ENCODE measurements at places on chromosomes 6 and 20.

DNA sequence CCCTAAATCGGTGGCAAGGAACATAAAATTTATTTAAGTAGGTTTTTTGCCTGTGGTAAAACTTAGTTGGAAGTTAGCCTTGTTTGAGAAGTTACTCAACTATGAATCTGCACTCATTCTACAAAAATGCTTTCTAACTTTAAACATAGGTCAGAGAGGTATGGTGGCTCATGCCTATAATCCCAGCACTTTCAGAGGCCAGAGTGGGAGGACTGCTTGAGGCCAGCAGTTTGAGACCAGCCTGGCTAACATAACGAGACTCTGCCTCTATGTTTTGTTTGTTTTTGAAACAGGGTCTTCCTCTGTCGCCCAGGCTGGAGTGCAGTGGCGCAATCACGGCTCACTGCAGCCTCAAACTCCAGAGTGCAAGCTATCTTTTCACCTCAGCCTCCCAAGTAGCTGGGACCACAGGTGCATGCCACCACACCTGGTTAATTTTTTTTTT is 16.2 kb downstream of the USP49 start:
- peak; percentile 53 for DNase-seq

- no peak for DNase-seq
Observed at GRCh38 chr6:33189625-33190448, 2.4 kb downstream of the COL11A2 start.

GRCh38 chr20:57678340-57678739 is 31.5 kb downstream of the PMEPA1 start:
- no peak for DNase-seq

- no peak for DNase-seq
Observed at GRCh38 chr6:82739303-82739702, 326.3 kb downstream of the UBE3D start.

DNA sequence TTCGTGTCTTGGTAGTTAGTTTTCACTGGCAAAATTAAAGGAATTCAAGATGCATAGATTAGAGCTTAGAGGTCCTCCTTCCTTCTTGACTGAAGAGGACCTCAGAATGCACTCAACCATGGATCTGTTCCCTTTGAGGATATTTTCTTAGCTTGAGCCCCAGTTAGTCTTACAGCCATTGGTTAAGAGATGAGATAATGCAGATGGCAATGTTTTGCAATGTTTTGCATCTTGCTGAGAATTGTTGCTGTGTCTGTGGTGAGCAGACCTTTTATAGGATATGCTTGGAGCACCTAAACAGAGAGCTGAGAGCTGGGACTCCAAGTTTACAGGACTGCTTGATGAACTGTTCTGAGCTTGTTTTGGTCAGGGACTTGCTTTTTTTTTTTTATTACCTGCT is 107.5 kb downstream of the TMEM170B start:
- DNase-seq, result peak; percentile 36

DNA sequence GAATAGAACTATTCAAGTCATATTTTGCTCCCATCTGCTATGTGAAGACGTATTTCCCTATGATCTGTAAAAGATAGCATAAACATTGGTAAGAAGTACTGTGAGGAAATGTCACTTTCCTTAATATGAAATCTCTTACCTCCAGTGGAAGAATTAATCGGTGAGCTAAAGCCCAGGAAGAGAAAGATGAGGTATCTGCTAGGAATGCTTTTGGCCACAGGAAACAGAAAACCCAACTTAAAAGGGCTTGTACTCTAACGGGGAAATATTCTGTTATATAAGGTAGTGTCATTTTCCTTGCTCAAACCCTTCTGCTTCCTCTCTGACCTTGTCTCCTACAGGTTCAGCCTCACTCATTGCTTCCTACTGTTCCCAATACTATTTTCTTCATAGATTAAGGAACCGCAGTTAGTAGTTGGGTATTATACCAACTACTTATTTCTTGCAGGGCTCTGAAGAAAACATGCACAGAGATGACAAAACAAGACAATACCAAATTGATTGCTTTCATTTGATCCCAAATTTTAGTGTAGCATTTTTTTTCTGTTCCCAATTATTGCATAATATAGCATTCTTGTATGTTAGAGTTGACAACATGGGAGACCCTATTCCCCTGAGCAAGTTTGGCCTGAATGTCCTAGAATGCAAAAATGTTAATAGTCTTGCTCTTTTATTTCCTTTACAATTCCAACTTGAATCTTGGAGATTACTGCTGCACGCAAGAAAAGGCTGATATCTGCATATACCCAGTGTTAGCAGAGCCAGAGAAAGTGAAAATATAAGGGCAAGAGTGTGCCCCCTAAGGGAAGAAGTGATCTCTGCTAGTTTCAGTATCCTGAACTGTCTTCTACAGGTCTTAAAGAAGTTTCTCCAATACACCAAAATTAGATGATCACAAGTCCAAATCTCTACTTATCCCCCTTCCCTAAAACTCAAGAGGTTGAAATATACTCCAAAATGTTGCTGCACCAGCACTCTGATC is 65.3 kb downstream of the AFG1L start:
- peak; percentile 65 for DNase-seq

GRCh38 chr6:147991961-147992360 is 350.7 kb upstream of the SASH1 start:
- no peak for DNase-seq

- no peak for DNase-seq
Observed at GRCh38 chr6:114783783-114784182, 441.0 kb upstream of the HS3ST5 start.

GRCh38 chr6:151160929-151161757 is 78.6 kb upstream of the AKAP12 start:
- no peak for DNase-seq

DNA sequence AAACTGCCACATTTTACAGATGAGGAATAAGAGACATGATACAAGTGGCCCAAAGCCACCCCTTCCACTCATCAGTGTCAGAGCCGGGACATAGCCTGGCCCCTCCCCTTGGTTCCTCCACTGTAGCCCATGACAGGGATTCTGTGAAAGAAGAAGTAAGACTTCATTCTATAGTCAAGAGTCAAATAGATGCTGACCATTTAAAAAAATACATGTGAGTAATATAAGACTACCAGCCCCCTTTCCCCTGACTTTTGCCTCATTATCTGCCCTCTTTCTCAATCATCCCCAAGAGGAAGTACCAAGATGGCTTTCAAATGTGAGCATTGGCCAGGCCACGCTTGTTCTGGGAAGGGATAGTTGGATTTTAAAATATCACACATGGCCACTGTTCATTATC is 57.8 kb upstream of the TAB2 start:
- DNase-seq, result no peak

- DNase-seq, result peak; percentile 30
Observed at GRCh38 chr6:75735491-75736186, 13.4 kb upstream of the MYO6 start.
